Right atrium auricular region (tissue), 2 donors: ENCODE measurements at places on chromosomes 5 and 9. TPM values are rescaled to one million over a fixed set of nuclear protein-coding genes. Genes with fewer than 3 reads are reported as not detected.

DNA sequence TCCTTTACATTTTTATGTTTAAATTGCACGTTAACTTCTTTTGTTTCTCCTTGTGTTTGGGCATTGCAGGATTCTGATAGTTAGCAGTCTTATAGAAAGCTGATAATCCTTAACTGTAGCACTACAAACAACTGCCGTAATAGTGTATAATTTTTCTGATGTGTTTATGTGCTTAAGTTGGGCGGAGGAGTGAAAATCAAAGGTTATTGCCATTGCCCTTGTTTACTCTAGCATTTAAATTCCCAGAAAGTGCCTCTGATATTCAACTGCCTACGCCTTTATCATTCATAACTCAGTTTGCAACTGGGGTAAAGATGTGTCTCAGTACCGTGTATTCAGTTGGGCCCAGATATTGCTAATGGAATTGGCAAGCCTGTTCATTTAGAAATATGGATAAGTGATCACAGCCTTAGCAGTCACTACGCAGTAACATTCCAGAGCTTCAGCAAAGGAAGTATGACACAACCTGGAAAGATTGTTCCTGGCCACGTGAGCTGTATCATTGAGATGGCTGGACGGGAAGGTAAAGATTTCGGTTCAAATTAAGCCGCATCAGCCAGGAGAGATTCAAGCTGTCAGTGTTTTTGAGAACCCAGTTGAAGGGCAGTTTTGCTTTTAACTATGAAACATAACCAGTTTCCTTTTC, 28.1 kb upstream of the LRRTM2 start:
- DNase-seq, result no peak

The ADGRV1 gene
- total RNA-seq, result 1.8 TPM

The CKMT2 gene
- 909 TPM for total RNA-seq

DNA sequence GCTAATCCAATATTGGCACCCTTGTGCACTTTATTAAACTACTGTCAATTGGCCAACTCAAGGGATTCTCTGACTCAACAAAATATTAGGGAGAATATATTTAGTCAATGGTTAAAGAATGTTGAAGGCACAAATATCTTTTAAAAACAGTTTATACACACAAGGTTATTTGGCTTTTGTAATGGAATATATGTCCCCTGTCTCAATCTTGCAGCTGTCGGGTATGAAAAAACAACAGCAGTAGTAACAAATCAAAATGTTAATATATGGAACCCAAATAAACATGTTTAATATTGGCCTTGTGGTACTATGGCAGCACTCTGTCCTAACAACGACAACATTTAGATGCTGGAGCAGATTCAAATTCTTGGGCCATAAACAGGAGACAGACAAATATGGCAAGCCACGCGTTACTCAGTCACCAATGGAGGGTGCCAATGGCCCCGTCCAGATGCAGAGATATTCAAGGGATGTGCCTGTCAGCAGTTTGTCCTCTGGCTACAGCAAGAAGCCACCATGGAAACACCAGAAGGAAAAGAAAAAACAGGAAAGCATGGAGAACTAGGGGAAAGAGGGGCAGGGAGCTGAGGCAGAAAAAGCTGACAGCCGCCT, 342.0 kb downstream of the NDUFS4 start:
- no peak for DNase-seq

DNA sequence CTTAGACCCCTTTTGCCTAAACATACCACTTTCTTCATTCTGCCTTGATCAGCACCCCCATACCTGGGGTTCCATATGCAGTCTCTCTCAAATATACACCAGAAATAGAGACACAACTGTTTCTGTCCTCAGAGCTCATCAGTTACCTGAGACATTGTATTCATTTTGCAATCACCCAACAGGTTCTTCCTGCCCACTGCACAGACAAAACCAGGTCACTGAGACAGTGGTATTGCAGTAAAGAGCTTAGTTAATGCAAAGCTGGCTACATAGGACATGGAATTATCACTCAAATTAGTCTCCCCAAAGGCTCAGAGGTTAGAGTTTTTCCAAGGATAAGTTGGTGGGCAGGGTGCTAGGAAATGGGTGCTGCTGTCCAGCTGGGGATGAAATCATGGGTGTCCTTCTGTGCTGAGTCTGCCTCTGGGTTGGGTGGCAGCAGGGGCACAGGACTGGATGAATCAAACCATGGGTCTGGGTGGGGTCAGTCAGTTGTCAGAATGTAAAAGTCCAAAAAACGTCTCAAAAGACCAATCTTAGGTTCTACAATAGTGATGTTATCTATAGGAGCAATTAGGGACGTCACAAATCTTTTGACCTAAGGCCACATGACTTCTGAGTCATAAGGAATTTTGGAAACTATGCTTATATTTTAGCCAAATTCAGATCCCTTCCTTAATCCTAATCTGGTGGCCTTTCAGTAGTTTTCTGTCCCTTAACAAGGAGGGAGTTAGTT, 41.0 kb downstream of the KCNV2 start:
- no peak for DNase-seq

The TNFSF15 gene
- total RNA-seq, result not detected

GRCh38 chr5:172837640-172838039, 3.6 kb downstream of the ERGIC1 start:
- DNase-seq, result no peak

DNA sequence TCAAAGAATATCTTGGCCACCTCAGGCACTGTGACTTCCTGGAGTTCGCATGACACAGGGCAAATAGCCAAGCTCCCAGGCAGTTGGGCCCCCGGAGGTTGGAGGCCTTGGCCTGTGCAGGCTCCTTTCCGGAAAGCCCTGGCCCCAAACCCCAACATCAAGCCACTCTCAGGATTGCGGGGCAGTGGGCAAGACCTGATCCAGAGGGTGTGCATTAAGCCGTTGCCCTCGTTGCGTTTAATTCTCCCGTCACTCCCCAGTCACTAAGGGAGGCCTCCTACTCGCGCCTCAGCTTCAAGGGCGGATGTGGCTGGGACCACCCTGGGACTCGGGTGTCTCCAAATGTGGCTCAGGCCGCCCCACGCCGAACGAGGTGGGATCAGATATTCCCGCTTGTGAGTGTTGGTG, 60.1 kb downstream of the TMEM174 start:
- no peak for DNase-seq

DNA sequence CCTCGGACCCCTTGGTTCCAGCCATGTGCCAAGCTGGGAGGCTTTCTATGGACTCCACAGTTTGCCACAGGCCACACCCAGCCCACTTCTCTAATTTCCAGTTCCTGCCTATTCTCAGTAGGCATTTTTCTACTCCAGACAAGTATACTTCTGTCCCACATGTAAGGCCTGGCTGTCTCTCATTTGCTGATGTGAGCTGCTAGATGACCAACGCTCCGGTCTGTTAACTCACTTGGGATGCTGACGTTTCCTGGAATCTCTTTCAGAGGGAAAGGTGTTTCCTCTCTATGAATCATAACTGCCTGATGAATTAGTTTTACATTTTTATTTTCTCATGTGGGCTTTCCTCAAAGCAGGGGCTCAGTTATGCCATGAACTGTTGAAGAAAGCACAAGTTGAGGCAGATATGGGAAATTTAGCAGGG, 36.3 kb downstream of the ERGIC1 start:
- peak; percentile 90 for DNase-seq

- DNase-seq, result no peak
Observed at GRCh38 chr5:174505621-174506020, 218.8 kb upstream of the MSX2 start.

- DNase-seq, result no peak
Observed at GRCh38 chr5:173232499-173233346, 2.3 kb downstream of the NKX2-5 start.

GRCh38 chr5:92676215-92677165, 904.5 kb downstream of the NR2F1-AS1 start:
- DNase-seq, result no peak

GRCh38 chr5:158431369-158432029, 572.6 kb upstream of the CLINT1 start:
- no peak for DNase-seq
